ENCODE measurements at places on chromosomes 5 and 9.

GRCh38 chr9:80125731-80126264 lies 554.0 kb downstream of the TLE4 start:
- DNase-seq: no peak

GRCh38 chr9:137696136-137696925 lies 77.5 kb downstream of the EHMT1 start:
- DNase-seq: no peak

- no peak for DNase-seq
Observed at GRCh38 chr9:83034587-83034986, 28.4 kb downstream of the RASEF start.

DNA sequence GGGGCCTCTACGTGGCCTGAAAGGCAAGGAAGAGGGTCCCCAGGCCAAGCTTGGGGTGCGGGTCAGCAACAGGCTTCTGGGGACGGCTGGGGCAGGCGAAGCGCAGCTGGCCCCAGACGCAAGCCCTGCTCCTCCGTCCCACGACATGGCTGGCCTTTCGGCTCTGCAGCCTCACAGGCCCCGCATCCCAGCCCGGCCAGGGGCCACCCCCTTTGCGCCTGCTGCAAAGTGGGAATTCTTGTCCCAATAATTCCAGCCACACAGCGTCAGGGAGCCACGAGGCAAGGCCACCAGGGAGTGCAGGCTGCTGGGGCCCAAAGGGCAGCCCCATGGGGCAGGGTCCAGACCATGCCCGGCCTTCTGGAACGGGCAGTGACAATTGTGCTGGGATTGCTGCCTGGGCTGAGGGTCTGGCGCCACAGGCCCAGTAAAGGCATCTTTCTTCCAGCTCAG lies 1.1 kb upstream of the ENTPD2 start:
- no peak for DNase-seq

DNA sequence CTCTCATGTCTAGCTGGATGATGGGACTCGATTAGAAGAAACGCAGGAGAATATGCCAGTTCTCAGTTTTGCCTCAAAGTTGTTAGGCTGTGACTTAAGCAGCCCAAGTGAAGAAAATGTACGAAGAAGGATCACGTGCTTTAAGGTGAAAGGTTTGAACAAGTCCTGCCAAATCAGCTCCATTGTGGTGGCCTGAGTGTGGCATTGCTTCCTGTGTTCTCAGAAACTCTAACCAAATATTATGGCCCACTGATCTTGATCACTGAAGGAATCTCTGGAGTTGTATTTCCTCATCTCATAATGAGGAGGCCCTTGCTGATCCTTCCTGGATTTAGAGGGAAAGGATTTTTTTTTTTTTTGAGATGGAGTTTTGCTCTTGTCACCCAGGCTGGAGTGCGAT lies 44.0 kb downstream of the OTULIN start:
- peak; percentile 19 for DNase-seq

GRCh38 chr5:41410737-41411136 lies 99.7 kb downstream of the PLCXD3 start:
- DNase-seq: no peak

All from activated CD4-positive, alpha-beta T cell treated with anti-CD3 and anti-CD28 coated beads, Interleukin-2, Interleukin-4, amounts not matched to agents 100 ng/mL and 50 ng/mL, durations not matched to agents 16 hours and 8 hours (primary cell).